ENCODE measurements at places on chromosomes 5 and 9.

- no peak for DNase-seq
These were observed 101.3 kb downstream of the NPR3 start for GRCh38 chr5:32812399-32812798.

GRCh38 chr9:21579743-21580142, 97.6 kb upstream of the IFNE start:
- no peak for DNase-seq

- DNase-seq: no peak
These were observed 144.4 kb upstream of the PHYKPL start for GRCh38 chr5:178376921-178377582.

DNA sequence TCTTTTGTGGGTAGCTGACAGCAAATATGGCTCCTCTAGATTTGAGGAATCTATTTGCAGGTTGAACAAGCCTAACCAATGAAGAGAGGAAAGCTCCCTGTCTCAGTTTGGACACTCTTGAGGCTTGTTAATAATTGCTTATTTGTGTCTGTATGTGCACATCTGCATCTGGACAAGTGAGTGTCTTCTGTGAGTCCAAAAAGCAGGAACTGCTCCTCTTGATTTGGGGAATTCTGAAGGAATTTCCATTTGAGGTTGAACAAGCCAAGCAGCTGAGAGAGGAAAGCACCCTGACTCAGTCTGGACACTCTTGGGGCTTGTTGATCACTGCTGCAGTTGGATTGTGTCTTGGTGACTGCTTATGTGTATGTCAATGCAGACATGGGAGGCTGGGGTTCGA, 211.6 kb downstream of the DTWD2 start:
- DNase-seq: no peak

GRCh38 chr5:138641547-138642298, 66.5 kb upstream of the HSPA9 start:
- DNase-seq: peak; percentile 67

- DNase-seq: no peak
These were observed 319.7 kb downstream of the GLIS3 start for GRCh38 chr9:3980212-3980611.

- DNase-seq: no peak
These were observed 58.3 kb upstream of the ANKRD33B start for GRCh38 chr5:10505517-10506095.

DNA sequence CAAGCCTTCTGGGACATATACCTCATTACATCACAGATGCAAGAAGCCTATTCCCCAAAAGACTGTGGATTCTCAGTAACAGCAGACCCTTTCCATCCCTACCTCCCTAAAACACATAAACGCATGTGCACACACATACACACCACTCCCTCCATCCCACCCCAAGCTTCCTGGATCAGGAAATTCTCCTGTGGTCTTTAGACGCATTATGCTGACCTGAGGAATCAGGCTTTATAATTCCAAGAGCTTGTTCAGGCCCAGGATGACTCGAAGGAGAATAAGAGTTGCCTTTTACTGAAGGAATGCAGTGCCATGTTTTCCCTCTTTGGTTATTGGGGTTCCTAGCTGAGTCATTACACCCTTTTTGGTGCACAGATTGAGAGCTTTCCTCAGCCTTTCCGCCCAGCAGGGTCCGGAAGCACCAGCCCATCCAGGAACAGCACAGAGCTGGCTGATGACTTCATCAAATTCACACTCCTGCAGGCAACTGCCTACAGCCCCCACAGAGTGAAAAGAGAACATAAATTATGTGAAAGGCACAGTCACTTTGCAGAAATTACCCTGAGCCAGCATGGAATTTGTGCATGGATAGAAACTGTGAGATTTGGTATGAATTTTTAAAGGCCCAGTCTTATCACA, 385.0 kb upstream of the TRPC7 start:
- DNase-seq: no peak

DNA sequence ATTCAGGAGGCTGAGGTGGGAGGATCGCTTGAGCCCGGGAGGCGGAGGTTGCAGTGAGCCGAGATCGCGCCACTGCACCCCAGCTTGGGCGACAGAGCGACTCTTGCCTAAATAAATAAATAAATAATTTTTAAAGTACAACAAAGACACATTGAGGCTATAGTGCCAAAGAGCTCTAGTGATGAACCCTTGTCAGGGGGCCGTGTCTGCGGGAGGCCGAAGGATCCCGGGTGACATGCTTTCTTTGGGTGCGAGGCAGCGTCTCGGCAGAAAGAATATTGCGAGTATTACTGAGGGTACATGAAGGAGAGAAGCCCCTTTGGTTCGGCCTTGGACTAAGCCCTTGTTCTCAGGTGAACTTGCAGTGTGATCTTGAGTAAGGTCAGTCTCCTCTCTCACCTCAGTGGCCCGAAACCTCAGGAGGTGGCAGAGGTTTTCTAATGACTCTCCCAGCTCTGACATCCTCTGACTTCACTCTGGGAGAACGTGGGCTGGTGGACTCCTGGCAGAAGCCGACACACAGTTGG, 397 bp upstream of the RECK start:
- no peak for DNase-seq

DNA sequence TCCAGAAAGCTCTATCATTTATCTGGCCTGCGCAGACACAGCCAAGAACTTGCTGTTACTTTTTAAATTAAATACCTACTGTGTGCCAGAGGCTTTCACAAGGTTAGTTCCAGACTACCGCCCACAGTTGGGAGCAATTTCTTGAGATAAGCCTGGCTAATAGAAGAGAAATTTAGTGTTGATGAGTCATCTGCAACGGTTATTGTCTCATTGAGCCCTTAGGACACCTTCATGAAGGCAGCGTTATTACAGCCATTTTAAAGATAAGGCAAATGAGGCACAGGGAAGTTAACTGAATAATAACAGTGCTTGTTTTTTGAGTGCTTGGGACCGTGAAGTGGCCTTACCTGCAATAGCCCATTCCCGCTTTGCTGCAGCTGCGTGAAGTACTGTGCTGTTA, 292.9 kb upstream of the MSX2 start:
- no peak for DNase-seq

GRCh38 chr9:95923794-95924193, 48.3 kb downstream of the ERCC6L2 start:
- no peak for DNase-seq

- peak; percentile 70 for DNase-seq
These were observed 6.9 kb upstream of the NDUFB6 start for GRCh38 chr9:32579706-32580331.

DNA sequence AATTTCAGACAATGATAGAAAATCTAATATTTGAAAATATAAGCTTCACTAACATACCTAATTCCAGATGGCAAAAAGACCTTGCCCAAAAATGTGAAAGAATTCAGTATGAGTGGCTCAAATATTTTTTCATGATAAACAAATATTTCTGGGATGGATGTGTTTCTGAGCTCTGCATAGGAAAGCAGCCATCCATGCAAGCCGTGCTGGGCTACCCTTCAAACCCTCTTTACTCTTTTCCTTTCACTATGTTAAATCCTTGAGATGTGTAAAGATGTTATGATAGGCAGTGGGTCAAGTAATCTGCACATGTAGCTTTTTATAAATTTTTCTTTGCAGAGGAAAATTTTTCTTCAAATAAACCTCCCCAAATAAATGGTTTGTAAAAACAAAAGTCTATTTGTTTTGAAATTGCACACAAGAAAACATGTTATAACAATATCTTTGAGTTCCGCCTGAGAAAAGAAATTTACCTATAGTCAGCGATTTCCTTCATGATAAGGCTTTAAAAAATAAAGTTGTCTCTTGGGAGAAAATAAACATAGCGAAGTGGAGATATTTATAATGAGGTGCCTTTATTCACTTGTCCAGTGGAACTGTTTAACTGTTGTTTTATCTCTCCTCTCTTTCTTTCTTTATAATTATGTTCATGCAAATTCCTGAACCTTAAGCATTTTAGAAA, 154.3 kb upstream of the PITX1 start:
- no peak for DNase-seq

DNA sequence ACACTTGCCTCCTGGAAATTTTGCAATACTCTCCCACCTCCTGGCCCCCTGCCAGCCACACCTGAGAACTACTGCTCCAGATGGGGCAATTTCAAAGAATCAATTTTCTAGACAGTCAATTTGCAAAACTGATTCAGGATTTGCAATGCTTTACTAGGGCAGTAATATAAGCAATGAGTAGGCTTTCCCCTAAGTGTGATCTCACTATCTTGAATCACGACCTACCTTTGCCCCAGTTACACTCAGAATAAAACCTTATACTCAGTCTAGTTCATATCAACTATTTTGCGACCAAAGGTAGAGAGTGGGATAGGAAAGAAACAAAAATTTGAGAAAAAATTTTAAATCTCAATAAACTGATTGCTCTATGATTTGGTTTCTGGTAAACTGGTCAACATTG, 54.4 kb downstream of the DROSHA start:
- no peak for DNase-seq

- no peak for DNase-seq
These were observed 127.1 kb downstream of the DIRAS2 start for GRCh38 chr9:90515510-90515909.

GRCh38 chr5:104789366-104789765, 1226.8 kb upstream of the NUDT12 start:
- DNase-seq: no peak

GRCh38 chr5:37661951-37662350, 177.9 kb downstream of the GDNF start:
- DNase-seq: no peak

- no peak for DNase-seq
These were observed 2.9 kb upstream of the PAX5 start for GRCh38 chr9:37036776-37037502.

- no peak for DNase-seq
These were observed 45.1 kb downstream of the OSTF1 start for GRCh38 chr9:75133396-75133795.

- no peak for DNase-seq
These were observed 129.1 kb upstream of the VCAN start for GRCh38 chr5:83342465-83342864.

DNA sequence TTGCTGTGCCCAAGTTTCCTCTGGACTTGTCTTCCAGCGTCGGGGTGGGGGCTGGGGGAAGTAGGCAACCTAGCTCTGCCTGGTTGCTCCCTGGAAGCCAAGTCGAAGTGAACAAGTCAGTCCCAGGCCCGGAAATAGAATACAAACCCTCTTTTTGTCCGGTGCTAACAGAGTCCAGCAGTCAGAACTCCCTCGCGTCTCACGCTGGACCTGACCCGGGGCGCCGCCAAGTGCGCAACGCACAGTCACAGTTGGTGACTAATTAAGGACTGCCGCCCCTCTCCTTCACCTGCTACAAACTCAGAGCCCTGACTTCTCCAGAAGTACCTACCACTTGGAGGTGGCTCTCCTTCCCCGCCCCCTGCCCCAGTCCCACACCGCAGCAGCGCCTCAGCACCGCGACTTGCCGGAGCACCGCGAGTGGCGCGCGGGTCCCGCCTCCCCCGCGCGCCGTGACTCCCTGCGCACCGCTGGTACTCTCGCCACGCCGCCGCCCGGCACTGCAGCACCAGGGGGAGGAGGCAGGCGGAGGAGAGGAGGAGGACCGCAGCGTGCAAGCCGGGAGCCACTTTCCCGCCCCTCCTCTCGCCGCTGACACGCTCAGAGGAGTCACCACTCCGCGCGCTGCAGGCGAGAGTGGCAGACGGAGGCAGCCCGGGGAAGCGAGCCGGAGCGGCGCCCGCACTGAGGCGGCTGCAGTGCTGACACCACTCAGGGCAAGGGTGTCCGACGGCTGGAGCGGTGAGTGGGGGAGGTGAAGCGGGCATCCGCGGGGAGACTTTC, at the start of gene SV2C:
Gene SV2C (plus strand): TSS at position 612 of the 783 bp plus-strand sequence. CDS start 48,368 bp downstream, outside the sequence.
- DNase-seq: no peak

DNA sequence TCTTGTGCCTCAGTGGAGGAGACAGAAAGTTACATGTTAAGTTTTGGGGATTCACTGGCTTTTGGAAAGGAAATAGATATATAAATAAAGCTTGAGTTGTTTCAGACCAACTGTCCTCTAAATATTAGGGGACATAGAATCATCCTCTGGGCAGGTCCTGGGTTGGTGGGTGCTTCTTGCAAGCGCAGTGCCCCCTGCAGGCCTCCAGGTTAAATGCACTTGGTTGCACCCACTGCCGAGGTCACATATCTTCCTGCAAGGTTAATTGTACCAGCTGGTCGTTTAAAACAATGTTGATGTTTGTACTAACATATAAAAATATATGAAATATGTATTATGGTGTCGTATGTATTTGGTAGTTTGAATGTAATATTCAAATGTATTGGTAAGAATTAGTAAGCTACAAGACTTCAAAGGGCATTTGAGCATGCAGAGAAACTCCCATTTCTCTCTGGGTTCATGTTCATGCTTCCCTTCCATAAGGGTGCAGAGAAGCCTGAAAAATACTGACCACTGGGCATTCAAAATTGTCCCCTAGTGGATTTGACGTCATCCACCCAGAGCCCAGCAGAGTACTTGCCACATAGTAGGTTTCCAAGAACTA, 87.0 kb downstream of the ZNF618 start:
- DNase-seq: no peak

All from tibial artery (tissue), 4 donors.